ENCODE measurements at places on chromosomes 4 and X. TPM values are rescaled to one million over a fixed set of nuclear protein-coding genes. Genes with fewer than 3 reads are reported as not detected.

The GSTCD gene
- 15.4 TPM for total RNA-seq

DNA sequence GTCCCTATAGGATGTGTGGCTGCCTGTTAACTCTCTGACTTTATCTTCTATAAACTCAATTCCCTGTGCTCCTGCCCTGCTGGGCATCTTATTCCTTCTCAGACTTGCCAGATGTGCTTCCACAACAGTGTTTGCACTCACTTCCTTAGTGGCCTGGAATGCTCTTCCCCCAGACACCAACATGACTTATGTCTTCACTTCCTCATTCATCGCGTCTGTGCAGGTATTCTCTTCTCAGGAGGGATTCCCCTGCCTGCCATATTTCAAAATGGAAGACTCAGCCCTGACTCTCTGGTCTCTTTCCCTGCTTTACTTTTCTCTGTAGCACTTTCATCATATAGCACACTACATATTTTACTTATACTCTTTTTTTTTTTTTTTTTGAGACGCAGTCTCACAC, 344.0 kb downstream of the CENPC start:
- no peak overlapping the region for H3K27ac ChIP-seq
- no peaks in the 10 kb centered on the region for H3K36me3 ChIP-seq
- H3K4me3 ChIP-seq = no peak overlapping the region
- H3K27me3 ChIP-seq = no peaks in the 10 kb centered on the region
- DNase-seq = no peak

GRCh38 chr4:81625422-81626417, 154.0 kb upstream of the RASGEF1B start:
- H3K36me3 ChIP-seq = no peaks in the 10 kb centered on the region
- H3K27me3 ChIP-seq = no peaks in the 10 kb centered on the region
- no peak overlapping the region for H3K4me3 ChIP-seq
- no peak for DNase-seq

The DUSP9 gene
- total RNA-seq = 10.7 TPM

The SASH3 gene
- total RNA-seq = not detected

DNA sequence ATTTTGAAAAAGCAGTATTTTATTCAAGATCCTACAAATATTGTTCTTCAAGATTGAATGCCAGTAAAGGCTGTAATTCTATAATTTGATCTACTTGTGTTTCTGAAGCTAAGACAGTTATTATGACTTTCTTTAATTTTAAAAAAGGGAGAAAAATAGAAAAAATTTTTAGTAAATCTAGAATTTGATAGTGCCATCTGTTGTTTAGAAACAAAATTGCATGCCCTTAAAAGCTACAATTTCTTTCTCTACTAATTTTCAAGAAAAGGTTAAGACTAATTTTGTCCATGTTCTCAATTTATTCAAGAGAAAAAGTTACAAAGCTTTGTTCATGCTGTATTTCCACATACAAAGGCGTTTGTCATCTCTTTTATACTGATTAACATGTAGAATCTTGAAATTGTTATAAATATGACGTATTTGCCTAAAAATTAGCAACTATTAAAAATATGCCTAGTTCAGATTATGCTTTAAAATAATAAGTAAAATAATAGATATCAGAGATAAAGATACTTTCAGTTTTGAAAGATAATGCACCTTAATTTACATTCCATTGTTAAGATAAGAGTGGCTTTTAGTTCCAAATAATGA, 25.6 kb upstream of the MMRN1 start:
- peaks cover 34% of the 10 kb centered on the region for H3K27me3 ChIP-seq
- no peaks in the 10 kb centered on the region for H3K36me3 ChIP-seq
- no peak overlapping the region for H3K27ac ChIP-seq
- H3K4me1 ChIP-seq = no peaks in the 10 kb centered on the region

DNA sequence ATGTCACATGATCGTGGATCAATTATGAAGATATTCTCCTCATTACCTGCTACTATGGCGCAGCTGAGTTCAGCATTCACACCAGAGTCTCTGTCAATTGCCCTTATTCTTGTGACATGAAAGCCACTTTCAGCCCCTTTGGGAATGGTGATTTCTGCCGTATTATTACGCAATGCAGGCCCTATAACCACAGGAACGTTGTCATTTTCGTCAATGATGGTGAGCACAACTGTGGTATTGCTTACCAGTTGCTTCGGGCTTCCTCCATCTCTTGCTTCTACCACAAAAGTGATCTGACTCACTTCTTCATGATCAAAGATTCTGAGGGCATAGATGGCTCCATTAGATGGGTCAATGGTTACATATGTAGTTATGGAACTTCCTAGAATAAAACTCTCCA, 2.1 kb downstream of the PCDH18 start:
- no peak overlapping the region for H3K27ac ChIP-seq
- no peak overlapping the region for H3K4me3 ChIP-seq

The SCML1 gene
- 13.0 TPM for total RNA-seq

Measured in PC-3 (cell line).